ENCODE measurements at places on chromosomes 7 and 10. TPM values are rescaled to one million over a fixed set of nuclear protein-coding genes. Genes with fewer than 3 reads are reported as not detected.

DNA sequence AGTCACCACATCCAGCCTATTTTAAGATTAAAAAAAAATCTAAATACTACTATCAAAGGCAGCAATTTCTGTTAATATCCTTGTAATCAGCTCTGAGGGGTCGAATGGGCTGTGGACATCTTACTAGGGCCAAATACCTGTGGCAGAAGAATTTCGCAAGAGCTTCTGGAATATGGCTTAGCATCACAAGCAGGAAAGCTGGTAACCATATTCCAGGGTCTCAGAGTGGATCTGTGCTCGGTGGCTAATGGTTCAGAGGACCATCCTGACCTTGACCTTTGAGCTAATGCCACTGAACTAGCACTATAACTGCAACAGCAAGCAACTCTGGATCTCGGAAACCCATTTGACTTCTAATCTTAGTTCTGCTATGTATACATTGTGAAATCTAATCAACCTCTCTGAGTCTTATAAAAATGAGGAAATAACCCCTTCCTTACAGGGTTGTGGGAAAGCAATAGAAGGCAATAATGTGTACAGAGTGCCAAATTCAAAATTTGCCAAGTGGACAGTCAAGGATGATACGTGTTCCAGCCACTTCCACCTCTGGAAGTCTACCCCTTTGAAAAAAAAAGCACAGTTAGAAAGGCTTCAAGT is 65.5 kb downstream of the CYP26A1 start:
- H3K27ac ChIP-seq, result no peak overlapping the region
- H3K27me3 ChIP-seq, result no peaks in the 10 kb centered on the region
- no peaks in the 10 kb centered on the region for H3K4me1 ChIP-seq
- no peak for DNase-seq
- no peak overlapping the region for H3K4me3 ChIP-seq

DNA sequence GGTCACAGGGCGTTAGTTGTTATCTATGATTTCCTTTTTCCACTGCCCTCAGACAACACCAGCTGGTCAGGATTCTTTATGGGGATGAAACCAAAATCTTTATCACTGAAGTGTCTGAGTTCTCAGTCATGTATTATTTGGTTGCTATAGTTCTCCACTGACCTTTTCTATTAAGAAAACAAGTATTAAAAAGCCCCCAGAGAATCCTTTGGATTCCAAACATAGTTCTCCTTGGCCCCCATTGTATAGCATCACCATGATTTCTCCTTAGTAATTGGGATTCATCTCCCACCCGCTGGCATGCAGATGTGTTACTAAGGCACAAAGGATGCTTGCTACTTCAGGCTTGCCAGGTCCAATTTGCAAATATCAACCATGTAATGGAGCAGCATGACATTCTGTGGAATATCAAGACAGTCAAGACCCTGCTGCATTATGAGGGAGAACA is 94.3 kb downstream of the IQUB start:
- H3K4me1 ChIP-seq, result no peaks in the 10 kb centered on the region
- H3K27me3 ChIP-seq, result no peaks in the 10 kb centered on the region
- no peak overlapping the region for H3K4me3 ChIP-seq

GRCh38 chr10:125720002-125720382 is 483 bp downstream of the EDRF1 start:
- H3K27me3 ChIP-seq, result no peaks in the 10 kb centered on the region
- no peaks in the 10 kb centered on the region for H3K36me3 ChIP-seq
- peak overlapping the region; percentile 75 for H3K4me3 ChIP-seq
- H3K4me1 ChIP-seq, result peaks cover 5% of the 10 kb centered on the region
- no peak for DNase-seq

DNA sequence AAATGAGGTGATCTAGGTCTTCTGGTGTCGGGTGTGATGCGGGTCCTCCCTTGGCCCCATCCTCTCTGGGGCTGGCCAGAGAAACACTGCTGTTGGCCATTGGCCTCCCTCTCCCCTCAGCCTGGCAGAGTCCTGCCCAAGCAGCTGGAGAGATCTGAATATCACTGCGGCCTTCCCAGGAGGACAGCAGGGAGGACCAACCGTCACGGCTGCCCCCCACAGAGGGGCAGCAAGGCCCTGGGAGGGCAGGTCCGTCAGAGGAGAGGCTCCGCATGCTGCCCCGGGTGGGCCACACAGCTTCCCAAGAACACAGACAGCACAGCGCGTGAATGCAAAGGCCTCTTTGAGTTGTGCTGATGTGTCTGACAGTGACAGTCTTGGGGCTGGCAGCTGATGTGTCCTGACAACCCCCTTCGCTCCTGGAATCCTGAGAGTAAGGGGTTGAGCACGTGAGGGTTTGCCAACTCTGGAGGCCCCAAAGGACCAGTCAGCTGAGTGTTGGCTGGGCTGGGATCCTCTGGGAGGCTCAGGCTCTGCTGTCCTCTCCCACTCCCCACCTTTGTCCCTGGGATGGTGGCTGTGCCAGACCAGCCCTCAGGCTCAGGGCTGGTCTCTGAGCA is 132.5 kb upstream of the UNC5B start:
- H3K4me1 ChIP-seq, result no peaks in the 10 kb centered on the region
- no peak for DNase-seq
- H3K27me3 ChIP-seq, result no peaks in the 10 kb centered on the region
- no peaks in the 10 kb centered on the region for H3K36me3 ChIP-seq

DNA sequence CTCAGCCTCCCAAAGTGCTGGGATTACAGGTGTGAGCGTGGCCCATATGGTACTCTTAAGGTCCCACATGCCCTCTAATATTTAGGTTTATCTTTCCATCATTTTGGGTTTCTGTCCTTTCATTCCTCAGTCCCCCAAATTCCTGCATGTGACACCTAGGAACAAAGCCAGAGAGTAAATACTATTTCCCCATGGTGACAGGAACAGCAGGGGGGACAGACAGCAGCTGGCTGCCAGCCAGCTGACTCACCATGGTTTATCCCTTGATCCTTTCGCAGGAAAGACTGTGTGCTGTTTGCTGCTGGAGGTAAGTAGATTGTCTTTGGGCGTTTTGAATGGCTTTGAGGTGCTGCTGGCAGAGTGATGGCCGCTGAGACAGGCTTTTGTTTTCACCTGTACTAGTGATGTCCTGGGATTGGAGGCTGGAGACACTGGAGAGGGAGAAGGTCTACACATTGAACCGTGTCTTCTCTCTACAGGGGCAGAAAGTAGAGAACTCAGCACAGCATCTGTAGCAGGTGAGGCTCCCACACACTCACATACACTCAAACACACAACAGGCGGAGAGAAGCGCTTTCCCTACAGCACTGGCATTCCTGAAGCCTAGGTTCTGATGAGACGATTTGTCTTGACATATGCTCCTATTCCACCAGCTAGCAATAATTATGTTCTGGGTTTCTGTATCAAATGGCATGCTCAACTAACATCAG is 83.7 kb upstream of the EFCAB10 start:
- peak overlapping the region; percentile 31 for H3K27ac ChIP-seq
- no peaks in the 10 kb centered on the region for H3K36me3 ChIP-seq
- H3K27me3 ChIP-seq, result no peaks in the 10 kb centered on the region
- no peaks in the 10 kb centered on the region for H3K4me1 ChIP-seq
- no peak overlapping the region for H3K4me3 ChIP-seq

- DNase-seq, result peak; percentile 13
- no peaks in the 10 kb centered on the region for H3K36me3 ChIP-seq
- H3K4me3 ChIP-seq, result no peak overlapping the region
- H3K27ac ChIP-seq, result no peak overlapping the region
Observed at GRCh38 chr7:95684037-95684436, 87.7 kb upstream of the PDK4 start.

DNA sequence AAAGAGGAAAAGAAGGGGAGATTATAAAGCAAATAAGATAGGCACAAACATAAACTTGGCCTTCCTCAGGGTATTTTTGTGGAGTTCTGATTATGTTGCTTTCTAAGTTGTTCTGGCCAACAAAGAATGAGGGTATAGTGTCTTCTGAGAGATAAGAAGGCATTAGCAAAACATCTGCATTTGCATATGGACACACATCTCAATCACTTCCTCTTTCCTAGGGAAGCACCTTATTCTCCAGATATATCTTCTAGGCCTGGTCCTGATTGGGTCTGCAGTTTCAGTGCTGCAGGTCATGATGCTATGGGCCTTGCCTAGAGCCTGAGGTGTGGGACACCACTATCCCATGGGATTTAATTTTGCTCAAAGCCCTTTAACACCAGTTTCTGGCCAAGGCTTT is 308.8 kb upstream of the PHYHIPL start:
- H3K4me3 ChIP-seq, result no peak overlapping the region
- no peak for DNase-seq
- H3K4me1 ChIP-seq, result no peaks in the 10 kb centered on the region
- H3K27me3 ChIP-seq, result no peaks in the 10 kb centered on the region
- H3K36me3 ChIP-seq, result no peaks in the 10 kb centered on the region

- no peak overlapping the region for H3K27ac ChIP-seq
- DNase-seq, result no peak
- H3K27me3 ChIP-seq, result no peaks in the 10 kb centered on the region
- 0 out of 2 replicates have a peak, but pooled peaks cover 1% of the 10 kb centered on the region for H3K4me1 ChIP-seq
- H3K4me3 ChIP-seq, result no peak overlapping the region
Observed at GRCh38 chr10:8301333-8301732, 246.8 kb downstream of the GATA3 start.

GRCh38 chr10:86545101-86545500 is 23.5 kb upstream of the WAPL start:
- no peak overlapping the region for H3K27ac ChIP-seq
- H3K27me3 ChIP-seq, result no peaks in the 10 kb centered on the region
- H3K36me3 ChIP-seq, result no peaks in the 10 kb centered on the region
- no peaks in the 10 kb centered on the region for H3K4me1 ChIP-seq
- DNase-seq, result no peak
- no peak overlapping the region for H3K4me3 ChIP-seq

GRCh38 chr7:150335108-150335773 is 6.2 kb downstream of the RARRES2 start:
- no peak overlapping the region for H3K27ac ChIP-seq
- peaks cover 5% of the 10 kb centered on the region for H3K36me3 ChIP-seq
- no peak overlapping the region for H3K4me3 ChIP-seq

DNA sequence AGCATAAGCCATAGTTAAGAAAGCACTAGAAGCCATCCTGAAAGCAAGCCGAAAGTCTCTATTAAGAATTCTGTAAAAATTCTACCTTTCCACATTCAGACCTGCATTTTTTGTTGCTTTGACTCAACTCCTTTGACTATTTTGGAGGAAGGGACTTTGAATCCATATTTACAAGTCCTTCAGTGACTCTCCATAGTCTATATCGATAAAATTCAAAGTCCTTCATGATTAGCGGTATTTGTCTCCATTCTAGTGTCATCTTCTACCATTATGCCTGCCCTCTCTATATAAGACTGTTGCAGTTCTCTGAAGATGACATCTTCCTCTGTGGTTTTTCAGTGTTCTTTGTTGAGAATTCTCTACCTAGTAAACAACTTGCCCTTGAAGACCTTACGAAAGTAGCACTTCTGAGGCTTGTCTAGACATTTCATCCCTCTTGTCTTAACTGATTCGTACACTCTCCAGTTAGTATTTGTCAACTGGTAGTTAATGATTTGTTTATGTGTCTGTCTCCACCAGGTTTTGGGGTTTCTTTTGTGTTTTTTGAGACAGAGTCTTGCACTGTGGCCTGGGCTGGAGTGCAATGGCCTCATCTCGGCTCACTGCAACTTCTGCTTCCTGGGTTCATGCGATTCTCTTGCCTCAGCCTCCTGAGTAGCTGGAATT is 1.7 kb downstream of the CCSER2 start:
- H3K4me1 ChIP-seq, result peaks cover 29% of the 10 kb centered on the region
- DNase-seq, result no peak
- H3K27ac ChIP-seq, result no peak overlapping the region

- no peaks in the 10 kb centered on the region for H3K27me3 ChIP-seq
- no peaks in the 10 kb centered on the region for H3K36me3 ChIP-seq
- no peaks in the 10 kb centered on the region for H3K4me1 ChIP-seq
- no peak for DNase-seq
Observed at GRCh38 chr7:156509216-156509615, 131.4 kb upstream of the RNF32 start.

GRCh38 chr10:111968647-111969046 is 214.9 kb downstream of the GPAM start:
- no peaks in the 10 kb centered on the region for H3K27me3 ChIP-seq
- no peaks in the 10 kb centered on the region for H3K4me1 ChIP-seq
- H3K36me3 ChIP-seq, result no peaks in the 10 kb centered on the region
- DNase-seq, result no peak
- no peak overlapping the region for H3K27ac ChIP-seq

DNA sequence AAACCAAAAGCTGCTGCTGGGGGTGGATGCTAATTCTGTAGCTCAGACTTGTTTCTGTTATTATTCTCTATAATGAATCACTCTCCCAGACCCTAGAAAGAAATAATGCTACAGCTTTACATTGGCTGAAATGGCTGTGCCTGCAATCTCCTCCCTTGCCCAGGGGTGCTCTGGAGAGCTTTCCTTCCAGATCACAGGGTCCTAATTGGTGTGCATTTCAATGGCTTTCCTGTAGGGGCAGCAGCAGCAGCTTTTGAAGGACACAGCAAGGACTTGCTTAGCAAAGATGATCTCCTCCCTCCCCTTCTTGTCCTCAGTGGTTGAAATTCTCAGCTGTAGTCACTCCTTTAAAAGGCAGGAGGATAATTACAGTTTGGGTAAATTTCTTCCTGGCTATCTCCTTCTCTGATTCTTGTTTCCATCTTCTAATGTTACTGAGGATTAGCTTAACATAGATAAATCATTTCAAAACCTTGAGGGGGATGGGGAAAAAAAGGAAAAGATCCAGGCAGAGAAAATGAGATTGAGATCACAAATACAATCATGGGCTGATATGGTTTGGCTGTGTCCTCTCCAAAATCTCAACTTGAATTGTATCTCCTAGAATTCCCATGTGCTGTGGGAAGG is 120.2 kb upstream of the CTTNBP2 start:
- no peaks in the 10 kb centered on the region for H3K36me3 ChIP-seq
- DNase-seq, result peak; percentile 72
- H3K27me3 ChIP-seq, result no peaks in the 10 kb centered on the region
- no peak overlapping the region for H3K27ac ChIP-seq
- peaks cover 8% of the 10 kb centered on the region for H3K4me1 ChIP-seq
- H3K4me3 ChIP-seq, result no peak overlapping the region

GRCh38 chr10:121596689-121597503 is 1.3 kb downstream of the FGFR2 start:
- peak; percentile 76 for DNase-seq
- H3K4me1 ChIP-seq, result peaks cover 43% of the 10 kb centered on the region
- peak overlapping the region; percentile 98 for H3K4me3 ChIP-seq
- H3K27me3 ChIP-seq, result no peaks in the 10 kb centered on the region
- peak overlapping the region; percentile 93 for H3K27ac ChIP-seq

MNX1 gene
- total RNA-seq, result 36.5 TPM

AKR1C8 gene
- total RNA-seq, result not detected

TNS3 gene
- 252 TPM for total RNA-seq

GSTO2 gene
- 1.1 TPM for total RNA-seq

SYNPO2L gene
- total RNA-seq, result 0.16 TPM

MUC12 gene
- 0.49 TPM for total RNA-seq

SRRM3 gene
- total RNA-seq, result 1.7 TPM

NPFFR1 gene
- not detected for total RNA-seq
